T-helper 9 cell (primary cell): ENCODE measurements at places on chromosomes 5 and 9.

DNA sequence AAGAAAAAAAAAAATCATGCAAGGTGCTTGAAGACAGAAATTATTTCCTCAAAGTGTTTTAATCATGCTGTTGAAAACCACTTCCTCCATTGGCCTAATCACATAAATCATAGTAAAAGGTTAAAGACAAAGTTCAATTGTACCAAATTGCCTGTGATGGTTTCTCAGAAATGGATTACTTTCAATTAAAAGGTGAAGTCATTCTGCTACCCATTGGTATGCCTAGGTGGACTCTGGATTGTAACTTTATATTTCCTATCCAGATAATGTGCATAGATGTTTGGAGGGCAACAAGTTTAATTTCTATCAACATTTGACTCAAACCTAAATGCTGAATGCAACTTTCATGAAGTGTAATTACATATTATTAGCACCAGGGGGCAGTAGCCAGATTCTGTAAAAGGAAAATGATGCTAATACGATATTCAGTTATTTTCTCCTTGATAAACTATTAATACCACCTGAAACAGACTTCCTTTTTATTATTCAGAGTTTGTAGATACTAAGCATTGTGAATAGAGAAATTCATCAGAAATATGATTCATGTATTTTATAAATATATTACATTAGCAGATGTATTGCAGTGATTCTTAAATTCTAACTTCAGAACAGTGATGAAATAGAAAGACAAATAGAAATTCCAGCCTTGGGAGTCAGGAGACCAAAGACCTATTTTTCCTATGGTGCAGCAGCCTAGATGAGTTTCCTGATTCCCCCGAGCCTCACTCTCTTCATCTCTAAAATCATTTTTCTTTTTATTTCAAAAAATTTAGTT is 148.2 kb downstream of the CAAP1 start:
- DNase-seq: no peak

DNA sequence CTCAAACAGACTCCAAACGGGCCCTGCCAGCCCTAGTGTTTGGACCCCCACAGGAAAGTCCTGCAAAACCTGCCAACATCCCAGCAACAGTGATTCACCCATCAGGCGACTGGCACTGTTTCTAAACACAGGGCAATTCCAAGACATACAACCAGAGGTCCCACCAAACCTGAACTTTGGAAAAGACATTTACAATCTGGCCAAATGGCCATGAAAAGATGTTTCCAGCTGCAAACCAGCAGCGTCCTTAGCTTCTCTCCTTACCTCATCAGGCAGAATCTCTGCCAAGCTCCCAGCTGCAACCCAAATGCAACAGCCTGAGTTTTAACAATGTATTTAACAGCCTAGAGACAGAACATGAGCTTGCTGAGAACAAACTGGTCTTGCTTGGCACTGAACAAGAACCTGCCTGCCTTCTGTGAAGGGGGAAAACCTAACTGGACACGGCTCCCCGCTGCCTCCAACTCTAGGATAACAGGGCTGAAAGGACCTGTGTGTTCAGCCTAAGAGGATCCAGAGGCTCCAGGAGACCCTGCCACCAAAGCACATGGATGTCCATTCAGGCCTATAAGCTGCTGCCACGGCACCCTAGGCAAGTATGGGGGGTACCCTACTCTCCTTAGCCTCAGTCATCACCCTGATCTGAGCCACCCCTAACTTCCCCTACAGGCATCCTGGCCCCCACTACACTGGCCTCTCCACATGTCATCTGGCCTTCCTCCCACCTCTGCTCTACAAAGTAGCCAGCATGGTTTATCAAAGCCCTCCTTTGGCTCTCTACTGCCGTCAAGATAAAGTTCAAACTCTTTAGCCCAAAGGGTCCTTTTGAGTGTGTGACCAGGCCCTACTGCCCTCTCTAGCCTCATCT is 5.6 kb downstream of the P4HA2 start:
- DNase-seq: no peak

- no peak for DNase-seq
Measured at GRCh38 chr9:3956899-3957298, 343.0 kb downstream of the GLIS3 start.

- DNase-seq: no peak
Measured at GRCh38 chr5:107858324-107858723, 187.6 kb upstream of the EFNA5 start.

DNA sequence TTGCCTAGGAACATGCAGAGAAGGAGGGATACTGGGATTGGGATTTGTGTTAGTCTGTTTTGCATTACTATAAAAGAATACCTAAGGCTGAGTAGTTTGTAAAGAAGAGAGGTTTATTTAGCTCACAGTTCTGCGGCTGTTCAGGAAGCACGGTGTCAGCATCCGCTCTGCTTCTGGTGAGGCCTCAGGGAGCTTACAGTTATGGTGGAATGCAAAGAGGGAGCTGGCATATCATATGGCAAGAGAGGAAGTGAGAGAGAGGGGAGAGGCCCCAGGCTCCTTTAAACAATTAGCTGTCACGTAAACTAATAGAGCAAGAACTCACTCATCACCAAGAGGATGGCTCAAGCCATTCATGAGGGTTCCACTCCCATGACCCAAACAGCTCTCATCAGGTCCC is 27.0 kb downstream of the IL12B start:
- DNase-seq: no peak

GRCh38 chr9:72858089-72858912 is 94.6 kb downstream of the ALDH1A1 start:
- no peak for DNase-seq

GRCh38 chr9:109466623-109467590 is 31.2 kb downstream of the PTPN3 start:
- no peak for DNase-seq

DNA sequence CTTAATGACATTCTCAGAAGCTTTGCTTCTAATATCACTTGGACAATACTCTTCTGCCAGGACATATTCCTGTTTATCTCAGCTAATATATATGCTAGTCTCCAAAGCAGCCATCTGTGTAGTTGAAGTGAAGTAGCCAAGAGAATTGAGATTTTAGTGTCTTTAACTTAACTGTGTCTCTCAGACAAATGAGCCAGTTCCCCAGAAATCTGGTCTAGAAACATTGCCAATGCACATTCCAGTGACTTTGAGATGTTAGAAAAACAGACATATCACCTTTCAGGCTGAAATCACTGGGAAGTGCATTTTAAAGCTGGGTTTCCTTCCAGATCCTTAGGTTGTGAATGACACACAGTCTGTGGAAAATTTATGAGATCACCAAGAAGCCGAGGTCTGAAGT is 114.6 kb downstream of the MTX3 start:
- DNase-seq: no peak

- DNase-seq: no peak
Measured at GRCh38 chr5:178267876-178268275, 35.3 kb upstream of the PHYKPL start.

DNA sequence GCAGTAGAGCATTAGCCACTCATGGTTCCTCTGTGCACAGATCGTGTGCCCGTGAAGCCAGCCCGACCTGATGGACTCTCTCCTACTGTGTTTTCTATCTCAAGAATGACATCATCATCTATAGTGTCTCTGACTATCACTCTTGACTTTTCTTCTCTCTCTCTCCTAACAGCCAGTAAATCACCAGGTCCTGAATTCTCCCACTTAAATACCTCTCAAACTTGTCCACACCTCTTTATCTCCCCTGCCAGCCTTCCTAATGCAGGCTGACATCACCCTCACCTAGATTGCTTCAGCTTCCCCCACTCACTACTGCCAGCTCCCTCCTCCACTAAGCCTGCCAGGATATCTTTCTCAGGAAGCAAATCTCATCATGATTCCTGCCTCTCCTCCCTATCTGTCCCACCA is 90.6 kb upstream of the MIER3 start:
- no peak for DNase-seq

DNA sequence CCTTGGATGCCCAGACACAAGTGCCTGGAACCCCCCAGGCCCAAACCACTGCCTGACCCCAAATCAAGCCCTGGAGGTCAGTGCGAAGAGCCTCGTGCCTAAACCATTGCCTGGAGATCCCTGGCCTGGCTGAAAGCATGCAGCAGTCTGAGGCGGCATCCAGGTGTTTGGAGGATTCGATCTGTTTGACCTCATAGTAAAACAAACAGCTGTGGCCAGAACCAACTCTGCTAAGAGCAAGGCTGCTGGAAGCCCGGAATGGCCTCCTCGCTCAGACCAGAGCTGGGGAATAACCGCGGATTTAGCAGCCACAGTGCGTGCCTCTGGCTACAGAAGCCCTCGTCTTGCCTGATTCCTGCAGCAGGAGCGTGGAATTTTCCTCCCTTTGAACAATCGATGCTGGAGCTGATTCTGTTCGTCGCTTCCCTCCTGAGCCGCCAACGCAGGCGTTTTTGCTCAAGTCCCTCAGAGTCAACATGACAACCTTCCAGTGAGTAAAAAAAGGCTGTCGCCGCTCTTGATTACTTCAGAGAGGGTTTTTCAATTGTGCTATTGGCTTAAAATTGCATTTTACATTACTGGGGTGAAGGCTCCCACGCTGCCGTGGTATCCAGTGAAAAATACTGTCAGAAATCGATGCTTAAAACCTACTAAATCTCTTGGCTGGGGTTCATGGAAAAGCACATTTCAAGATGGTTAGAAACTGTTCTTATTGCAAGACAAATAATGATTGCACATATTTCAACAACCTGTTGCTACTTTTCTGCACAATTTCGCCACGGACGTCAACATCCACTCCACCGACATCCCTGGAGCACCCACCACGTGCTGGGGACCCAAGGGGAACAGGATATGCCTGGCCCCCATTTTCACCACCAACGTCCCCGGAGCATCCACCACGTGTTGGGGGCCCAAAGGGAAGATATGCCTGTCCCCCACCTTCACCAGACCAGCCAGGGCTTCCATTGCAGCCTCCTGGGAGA is 190.0 kb downstream of the OLFM1 start:
- no peak for DNase-seq

DNA sequence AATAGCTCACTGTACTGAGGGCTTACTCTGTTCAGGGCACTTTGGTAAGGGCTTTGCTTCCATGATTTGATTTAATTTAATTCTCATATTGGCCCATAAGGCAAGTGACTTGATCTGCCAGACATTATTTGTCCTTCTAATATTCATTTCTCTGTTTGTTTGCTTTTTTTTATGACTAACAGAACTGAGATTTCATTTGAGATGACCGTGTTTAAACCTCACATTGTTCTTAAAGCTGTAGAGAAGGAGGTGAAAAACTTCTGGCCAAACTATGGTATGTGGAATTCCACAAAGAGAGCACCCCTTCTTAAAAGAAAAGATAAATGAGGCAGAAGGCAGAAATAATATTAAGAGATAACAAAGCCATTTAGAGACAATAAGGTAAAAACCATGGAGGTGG is 775.6 kb upstream of the ACO1 start:
- DNase-seq: no peak

- DNase-seq: no peak
Measured at GRCh38 chr9:2674141-2674824, 43.0 kb upstream of the KCNV2 start.

DNA sequence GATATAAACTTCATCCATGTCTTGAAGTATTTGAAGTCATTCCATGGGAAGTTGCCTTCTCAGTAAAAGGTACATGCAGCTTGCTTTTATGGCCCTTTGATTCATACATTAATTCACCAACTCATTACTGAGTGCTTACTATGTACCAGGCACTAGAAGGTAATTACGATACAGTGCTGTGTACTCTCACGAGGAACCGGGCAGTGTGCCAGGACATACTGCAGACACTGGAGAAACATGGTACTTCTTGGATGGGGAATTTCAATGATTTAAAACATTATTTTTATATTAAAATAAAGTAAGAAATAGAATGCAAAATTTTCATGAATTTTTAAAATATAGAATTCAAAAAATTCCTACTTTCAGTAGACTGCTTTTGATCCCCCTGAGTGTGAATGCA is 71.4 kb upstream of the WDR41 start:
- no peak for DNase-seq

GRCh38 chr5:113336975-113337374 is 97.8 kb downstream of the TSSK1B start:
- no peak for DNase-seq

GRCh38 chr9:124008303-124008693 is 3.3 kb upstream of the LHX2 start:
- no peak for DNase-seq

DNA sequence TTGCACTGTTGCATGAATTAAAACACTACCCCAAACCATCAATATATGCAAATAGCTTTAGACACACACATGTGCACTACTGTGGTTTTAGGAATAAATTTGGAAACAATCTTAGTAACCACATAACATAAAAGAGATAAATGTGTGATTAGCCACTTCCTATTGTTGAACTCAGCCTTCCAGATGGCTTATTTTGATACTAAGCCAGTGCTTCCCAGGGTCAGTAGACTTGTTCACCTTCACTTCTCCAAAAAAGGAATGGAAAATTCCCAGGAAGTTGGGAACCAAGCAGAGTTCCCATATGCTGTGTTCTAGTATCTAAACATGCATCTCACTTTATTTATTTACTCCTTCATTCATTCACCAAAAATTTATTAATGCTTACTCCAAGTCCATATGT is 47.8 kb downstream of the SVEP1 start:
- DNase-seq: no peak

DNA sequence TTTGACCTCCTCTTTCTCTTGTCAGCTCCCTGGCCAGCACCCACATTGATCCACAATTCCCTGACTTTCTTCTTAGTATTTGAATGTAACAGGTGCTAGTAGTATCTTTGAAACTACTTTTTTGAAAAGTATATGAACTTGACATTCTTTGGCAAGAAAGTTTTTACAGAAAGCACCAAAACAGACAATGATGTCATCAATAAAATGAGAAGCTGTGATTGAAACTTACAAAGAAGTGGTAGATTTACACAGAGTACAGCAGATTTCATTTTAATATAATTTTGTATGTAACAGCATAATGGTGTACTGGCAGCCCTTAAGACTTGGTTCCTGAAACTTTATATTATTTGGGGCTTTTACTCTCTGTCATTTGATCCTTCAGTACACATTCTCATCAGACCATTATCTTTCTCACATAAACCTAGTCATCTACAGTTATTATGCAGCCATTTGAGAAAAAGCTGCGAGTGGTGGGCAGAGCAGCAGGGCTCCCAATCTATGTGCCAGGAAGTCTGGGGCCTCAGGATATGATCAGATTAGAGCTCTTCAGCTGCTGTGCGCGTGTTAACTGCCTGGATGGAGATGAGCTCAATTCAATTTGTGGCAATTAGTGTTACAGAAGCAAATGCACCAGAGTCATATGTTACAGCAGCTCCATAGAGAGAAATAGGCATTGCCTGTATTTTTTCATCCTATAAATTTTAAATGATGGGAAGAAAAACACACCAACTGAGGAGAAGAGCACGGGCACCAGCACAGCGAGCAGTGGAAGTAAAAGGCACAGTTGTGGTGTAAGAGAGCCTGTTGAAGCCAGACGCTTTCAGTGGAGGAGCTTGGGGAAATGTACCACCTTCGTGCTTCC is 126.1 kb downstream of the STARD4 start:
- DNase-seq: no peak

- DNase-seq: no peak
Measured at GRCh38 chr9:69611221-69611620, 61.0 kb downstream of the APBA1 start.

DNA sequence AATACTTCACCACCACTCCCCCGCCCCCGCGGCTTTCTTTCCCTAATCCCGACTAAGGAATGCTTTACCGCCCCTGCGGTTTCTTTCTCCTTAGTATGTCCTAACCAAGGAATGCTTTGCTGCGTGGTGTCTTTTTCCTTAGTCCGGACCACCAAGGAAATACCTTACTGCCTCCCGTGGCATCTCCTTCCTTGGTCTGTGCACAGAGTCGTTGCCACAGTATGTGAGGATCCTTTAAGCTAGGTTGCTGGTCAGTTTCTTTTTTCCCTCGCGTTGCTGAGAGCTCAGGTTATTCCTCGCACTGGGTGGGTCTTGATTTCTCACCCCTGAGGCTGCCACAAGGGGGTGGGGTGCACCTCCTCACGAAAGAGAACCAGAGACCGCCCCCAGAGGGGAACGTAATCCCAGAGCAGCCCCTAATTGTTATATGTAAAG is 309.4 kb downstream of the NR3C1 start:
- DNase-seq: no peak
